ENCODE measurements at places on chromosomes 5 and 9.

DNA sequence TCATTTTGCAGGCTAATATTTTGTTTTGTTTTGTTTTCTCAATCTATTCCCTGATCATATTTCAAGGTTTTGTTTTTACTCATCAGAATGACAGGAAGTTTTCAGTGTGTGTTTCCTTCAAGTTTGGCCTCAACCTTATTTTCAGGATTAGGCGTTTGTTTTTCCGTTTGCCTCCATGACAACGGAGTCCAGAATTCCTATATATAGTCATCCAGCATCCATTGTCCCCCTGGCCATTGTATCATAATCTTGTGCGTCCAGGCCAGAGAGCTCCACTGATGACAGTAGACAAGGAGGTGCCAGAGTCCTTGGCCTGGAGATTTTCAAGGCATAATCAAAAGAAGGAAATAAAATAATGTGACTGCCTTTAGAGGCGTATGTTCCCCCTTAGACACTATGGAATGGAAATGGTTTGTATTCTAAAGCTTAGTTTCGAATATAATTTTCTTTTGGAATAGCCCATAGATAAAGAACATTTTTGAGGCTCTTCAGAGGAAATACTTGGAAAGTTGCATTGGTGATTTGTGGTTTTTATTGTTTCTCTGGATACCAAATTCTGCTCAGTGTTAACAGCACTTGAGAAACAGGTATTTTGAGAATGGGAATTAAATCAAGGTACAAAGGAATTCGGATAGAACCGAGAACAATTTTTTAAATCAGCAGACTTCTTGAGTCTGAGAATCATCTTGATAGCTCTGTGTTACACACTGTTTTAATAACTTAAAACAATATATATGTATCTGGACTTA is 99.8 kb downstream of the ZNF462 start:
- DNase-seq: no peak

DNA sequence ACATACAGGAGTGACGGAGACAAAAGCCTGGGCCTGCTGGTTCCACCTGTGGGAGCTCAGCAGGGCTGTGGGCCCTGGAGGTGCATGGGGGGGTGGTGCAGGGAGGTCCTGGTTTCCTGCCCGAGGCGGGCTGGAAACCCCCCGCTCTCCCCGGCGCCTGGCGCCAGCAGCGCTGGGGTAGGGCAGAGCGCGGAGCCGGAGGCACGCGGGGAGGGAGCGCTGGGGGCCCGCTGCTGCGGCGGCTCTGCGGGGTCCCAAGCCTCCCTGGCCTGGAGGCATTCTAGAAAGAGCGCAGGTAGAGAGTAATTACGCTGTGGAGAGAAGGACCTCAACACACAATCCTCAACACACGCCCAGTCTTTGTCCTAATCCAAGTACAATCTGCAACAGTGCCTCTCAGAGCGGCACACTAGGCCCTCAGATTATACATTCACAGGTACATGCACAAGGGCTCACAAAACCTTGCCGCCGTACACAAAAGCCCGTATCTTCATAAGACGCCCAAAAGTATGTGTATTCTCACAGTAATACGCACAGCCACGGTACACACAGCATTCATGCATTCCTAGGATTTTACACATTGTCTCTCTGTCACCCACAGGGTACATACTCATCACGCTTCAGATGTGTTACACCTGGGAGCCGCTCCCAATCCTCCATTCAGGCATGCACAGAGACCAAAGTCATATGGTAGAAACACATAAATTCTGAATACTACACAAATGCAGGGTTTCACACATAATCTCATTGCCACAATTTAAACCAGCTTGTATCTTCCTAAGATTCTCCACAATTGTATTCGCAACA is 2.1 kb upstream of the HAND1 start:
- no peak for DNase-seq

GRCh38 chr5:74576941-74577456 is 63.5 kb downstream of the ENC1 start:
- DNase-seq: no peak

- no peak for DNase-seq
Measured at GRCh38 chr9:70192707-70193106, 66.1 kb upstream of the SMC5 start.

- DNase-seq: no peak
Measured at GRCh38 chr9:107309271-107309670, 26.2 kb downstream of the RAD23B start.

DNA sequence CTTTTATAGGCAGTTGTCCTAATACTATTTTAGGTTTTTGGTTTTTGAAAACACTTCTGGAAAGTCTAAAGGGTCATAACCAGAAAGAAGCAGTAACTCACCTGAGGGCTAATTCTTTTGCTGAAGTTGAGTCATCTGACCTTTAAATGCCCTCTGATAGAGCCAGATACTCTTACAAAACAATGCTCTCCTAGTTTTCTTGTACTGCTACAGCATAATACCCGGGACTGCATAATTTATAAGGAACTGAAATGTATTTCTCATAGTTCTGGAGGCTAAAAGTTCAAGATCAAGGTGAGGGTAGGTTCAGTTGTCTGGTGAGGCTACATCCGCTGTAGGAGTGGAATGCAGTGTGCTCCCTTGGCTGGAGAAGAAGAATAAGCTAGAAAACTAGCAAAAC is 670.3 kb downstream of the TLE4 start:
- no peak for DNase-seq

DNA sequence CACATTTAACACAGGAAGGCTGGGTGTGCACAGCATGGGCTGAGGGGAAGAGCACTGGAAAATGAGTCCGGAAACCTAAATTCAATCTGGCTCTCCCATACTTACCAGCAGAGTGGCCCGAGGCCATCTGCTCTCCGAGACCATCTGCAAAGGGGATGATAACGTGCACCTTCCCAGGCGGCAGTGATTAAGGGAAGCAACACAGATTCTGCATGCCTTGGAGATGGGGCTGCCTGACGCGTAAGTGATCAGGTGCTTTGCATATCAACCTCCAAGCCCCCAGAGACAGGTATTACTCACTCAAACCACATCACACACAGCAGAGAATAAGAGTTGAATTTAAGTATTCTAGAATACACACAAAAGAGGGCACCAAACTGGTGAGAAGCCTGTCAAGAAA is 9.1 kb downstream of the EPB41L4B start:
- peak; percentile 93 for DNase-seq

DNA sequence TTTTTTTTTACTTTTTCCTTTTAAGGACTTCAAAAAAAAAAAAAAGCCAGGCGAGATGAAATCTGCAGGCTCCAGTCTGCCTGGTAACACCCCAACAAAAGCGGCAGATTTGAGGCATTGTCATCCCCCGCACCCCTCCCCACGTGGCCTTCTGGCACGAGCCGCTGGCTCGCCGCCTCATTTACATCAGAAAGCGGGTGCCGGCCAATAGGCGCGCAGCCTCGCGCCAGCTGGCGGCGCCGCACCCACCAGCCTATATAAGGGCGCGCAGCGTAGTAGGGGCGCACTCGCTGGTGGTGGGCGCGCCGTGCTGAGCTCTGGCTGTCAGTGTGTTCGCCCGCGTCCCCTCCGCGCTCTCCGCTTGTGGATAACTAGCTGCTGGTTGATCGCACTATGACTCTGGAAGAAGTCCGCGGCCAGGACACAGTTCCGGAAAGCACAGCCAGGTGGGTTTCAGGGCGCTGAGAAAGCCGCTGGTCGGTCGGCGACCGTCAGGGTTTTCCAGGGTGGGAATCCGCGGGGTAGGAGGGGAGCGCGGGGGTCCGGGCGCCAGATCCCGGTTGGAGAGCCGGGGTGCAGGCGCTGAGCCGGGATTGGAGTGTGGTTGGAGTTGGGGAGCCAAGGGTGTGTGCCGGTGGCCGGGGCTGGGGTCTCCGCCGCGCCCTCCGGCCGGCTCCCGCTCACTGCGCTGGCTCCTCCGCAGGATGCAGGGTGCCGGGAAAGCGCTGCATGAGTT is at the start of gene GADD45G:
TSS of gene GADD45G (plus strand) at position 284 of the 736 bp plus-strand sequence. CDS start at position 394, 110 bp downstream.
- DNase-seq: peak; percentile 98

GRCh38 chr5:172616730-172617129 is 24.3 kb upstream of the NEURL1B start:
- no peak for DNase-seq

DNA sequence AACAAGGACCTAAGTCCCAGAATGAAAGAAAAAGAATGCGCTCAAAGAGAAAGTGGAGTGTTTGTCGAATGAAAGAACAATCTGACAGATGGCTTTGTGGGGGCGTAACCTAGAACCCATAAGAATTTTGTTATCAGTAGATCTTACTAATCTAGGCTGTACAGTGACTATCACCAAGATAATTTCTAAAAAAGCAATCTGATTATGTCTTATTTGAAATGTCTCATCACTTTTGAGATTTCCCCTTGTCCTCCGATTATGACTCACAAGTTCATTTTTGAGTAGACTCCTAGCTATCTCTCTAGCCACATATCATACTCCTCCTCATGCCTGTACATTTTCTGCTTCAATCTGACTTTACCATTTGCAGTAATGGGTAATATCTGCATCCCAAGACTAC is 135.6 kb upstream of the SMARCA2 start:
- no peak for DNase-seq
